ENCODE measurements at places on chromosomes 11 and 22.
A peak's percentile ranks its signal among the peaks of the same experiment; 100 is the strongest.

GRCh38 chr22:23146478-23147205 is 1.4 kb downstream of the RAB36 start:
- no peak for DNase-seq

- peak; percentile 81 for DNase-seq
Observed at GRCh38 chr11:64688534-64688982, 34.4 kb downstream of the NRXN2 start.

DNA sequence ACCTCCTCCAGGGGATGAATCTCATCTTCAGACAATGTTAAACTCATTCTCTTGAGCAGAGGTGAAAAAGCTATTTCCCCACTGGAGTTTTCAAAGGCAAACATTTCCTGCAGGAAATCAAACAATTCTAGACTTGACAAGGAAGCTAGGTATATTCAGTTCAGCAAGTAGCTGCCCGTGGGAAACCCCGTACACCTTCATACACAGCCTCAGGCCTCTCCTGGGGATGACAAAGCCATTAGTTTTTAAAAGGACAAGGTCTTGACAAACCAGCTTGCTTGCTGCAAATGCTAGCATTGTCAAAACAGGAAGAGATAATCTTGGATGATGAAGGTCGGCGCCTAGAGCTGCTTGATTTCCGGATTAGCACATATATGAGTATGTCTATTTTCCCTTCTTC is 1630.8 kb upstream of the TENM4 start:
- no peak for DNase-seq

DNA sequence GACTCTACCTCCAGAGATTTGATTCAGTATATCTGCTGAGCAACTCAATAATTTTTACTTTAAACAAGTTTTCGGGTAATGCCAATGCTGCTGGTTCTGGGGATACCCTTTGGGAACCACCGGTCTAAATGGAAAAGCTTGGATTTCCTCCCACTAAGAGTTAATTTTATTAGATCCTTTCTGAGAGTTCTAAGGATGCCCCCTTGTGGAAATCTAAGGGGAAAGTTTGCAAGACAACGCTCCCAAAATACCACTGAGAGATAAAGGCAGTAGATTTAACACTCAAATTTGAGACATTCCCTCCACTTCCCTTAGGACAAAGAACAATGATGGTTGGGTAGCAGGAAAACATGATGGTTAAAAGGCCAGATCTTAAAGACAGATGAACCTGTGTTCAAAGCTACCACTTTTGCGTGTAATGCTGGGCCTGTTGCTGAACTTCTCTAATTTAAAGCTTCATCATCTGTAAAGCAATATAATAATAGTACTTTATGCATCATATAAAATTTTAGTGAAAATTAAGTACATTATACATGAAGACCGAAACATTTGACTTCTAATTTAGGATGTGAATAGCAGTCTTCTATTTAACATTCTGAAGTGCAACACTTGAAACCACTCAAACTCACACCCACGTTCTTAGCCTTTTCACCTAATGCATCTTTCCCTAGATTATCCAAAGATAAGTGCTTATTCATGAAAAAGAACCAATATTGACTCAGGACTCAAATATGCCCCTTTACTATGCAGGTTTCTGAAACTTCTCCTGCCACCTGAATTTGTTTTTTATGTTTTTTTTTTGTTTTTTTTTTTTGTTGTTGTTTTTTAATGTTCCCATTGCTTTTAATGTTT is 110.1 kb upstream of the LUZP2 start:
- no peak for DNase-seq

- DNase-seq, result no peak
Observed at GRCh38 chr22:38080474-38080849, 3.5 kb downstream of the SLC16A8 start.

GRCh38 chr11:23919455-23919854 is 577.4 kb upstream of the LUZP2 start:
- no peak for DNase-seq

GRCh38 chr11:80620867-80621266 is 1180.0 kb upstream of the TENM4 start:
- DNase-seq, result no peak

DNA sequence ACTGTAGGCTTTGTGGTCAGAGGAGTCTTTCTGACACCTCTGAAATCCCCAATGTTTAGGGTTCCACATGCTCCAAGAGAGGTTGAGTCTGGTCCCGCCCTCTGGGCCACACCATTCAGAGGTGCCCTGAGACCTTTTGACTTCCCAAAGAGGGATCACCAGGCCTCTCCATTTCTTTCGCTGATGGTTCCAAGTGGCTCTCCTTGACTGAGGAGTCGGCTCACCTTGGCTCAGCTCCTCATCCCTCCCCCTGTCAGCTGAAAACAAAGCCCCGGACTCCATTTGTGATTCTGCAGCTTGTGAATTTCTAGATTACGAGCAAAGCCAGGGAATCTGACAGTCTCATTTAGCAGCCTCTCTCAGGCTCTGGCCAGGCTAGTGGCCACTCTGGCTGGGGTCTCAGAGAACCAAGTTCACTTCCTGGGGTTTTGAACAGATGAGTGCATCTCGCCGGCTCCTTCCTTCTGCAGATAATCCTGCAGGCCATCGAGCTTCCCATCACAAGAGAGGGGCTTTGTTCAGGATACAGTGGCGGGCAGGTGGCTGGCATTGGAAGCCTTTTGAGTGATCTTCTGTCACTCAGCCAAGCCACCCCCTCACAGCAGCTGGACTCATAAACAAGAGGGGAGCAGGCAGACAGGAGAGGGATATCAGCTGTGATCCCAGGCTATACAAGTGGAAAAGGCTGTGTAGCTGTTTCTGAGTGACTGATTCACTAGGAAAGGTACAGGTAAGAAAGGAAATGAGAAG is 102.9 kb downstream of the TRIM29 start:
- no peak for DNase-seq

DNA sequence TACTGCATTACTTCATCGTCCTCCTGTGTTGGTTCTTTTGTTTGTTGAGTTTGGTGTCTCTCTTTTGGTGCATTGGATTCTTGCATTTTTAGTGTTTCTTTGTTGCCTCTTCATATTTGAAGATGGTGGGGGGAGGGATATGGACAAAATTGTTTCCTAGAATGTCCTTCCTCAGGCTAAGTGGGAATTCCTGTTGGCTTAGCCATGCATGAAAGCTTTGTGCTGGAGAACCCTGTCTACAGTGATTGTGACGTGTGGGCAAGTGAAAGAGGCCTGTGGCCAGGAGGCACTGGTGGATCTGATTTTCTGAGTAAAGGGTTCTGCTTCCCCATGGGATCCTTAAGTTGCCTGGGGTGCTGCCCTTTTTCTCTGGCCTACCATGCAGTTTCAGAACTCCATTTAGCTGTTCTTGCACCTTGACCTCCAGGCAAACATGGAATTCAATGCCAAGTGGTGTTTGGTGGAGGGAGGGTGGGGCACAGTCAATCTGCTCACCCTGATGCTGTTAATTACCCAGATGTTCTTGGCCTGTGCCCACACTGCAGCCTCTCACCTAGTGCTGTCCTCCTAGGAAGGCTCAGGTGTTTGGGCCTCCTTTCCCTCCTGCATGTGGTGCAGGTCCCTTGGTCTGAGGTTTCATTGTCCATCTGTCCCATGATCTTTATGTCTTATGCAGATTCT is 46.3 kb upstream of the SLC22A12 start:
- DNase-seq, result no peak

DNA sequence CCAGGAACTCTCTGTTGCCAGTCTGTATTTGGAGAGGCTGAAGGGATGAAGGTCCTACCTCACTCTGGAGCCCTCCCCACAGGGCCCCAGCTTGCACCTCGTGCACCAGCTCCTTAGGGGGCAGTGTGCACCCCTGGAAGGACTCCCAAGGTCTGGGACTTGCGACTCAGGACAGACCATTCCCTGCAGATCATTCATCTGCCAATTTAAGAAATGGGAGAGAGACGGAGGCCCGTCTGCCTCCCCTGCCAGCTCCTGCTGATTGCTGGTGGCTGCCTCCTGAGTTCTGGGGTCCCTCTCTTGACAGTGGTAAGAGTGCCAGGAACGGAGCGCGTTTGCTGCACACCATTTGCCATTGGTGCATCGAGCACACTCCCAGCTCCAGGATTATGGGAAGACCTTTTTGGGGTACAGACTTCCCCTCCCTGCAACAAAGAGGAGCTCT is 27.4 kb upstream of the MALAT1 start:
- peak; percentile 26 for DNase-seq

- no peak for DNase-seq
Observed at GRCh38 chr11:32497951-32498350, 62.6 kb upstream of the WT1 start.

DNA sequence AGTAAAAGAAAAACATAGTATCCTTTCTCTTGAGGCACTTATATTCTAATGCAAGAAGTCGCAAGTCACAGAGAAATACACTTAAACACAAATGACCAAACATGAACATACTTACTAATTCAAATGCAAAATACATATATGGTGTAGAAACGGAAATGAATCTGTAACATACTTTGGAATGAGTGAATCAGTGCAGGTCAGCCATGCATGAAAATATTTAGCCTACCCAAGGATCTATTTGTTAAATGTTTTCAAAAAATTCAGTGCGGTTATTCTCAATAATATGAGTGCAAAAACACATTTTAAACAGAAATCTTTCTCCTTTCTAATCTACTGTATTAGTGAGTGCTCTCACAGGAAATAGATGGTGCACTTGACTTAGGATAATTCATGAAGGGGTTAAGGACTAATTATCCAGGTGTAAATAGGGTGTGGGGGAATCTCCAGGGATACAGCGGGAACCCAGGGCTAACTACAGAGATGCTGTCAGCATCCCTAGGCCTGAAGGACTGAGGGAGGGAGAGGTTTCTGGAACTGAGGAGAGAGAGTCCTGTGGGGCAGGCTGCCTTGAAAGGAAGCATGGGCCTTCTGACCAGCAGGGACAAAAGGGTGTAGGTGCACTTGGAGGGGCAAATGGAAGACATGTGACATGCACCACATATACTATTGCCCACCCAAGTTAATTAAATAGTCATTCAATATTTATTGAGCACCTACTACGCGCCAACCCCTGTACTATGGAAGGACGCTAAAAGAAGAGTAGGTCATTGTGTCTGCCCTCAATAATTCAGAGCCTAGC is 139.2 kb downstream of the MAML2 start:
- DNase-seq, result no peak

- no peak for DNase-seq
Observed at GRCh38 chr22:29266564-29267461, 968 bp downstream of the RHBDD3 start.

GRCh38 chr11:95652002-95652472 is 137.5 kb downstream of the FAM76B start:
- no peak for DNase-seq

- no peak for DNase-seq
Observed at GRCh38 chr11:19756675-19757475, 44.2 kb downstream of the NAV2 start.

DNA sequence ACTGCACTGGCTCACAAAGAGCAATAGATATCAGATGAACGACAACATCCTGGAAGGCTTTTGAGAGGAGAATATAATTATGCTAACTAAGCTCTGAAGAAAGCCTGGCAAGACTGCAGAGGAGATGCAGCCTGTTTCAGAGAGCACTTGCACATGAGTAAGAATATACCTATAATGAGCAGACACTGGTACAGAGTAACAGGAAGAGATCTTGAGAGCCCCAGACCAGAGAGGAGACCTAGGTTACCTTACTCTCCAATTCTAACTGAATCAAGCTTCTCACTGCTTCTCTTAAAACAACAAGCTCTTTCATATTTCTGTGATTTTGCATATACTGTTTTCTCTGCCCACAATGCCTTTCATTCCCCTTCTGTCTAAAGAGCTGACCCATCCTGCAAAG is 66.5 kb downstream of the FAM168A start:
- DNase-seq, result no peak

DNA sequence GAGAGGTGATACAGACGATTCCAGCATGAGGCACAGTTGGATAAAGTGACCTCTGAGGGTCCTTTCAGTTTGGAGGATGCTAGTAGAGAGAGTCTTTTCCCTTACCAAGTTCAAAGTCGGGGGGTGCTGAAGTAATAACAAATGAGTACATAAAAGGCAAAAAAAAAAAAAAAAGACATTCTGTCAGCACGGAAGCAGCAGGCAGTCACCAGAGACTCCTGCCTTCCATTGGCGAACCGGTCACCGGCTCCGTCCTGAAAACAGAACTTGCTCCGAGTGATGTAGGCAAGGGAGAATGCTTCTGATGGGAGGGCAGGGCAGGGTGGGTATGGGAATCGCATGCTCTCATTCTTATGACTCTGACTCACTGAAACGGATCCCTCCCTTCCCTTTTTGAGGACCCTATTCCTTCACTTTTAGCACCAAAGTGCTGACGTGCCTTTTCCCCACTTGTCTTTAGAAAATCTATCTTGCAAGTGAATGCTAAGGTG is 65.9 kb downstream of the PRR5L start:
- DNase-seq, result no peak

DNA sequence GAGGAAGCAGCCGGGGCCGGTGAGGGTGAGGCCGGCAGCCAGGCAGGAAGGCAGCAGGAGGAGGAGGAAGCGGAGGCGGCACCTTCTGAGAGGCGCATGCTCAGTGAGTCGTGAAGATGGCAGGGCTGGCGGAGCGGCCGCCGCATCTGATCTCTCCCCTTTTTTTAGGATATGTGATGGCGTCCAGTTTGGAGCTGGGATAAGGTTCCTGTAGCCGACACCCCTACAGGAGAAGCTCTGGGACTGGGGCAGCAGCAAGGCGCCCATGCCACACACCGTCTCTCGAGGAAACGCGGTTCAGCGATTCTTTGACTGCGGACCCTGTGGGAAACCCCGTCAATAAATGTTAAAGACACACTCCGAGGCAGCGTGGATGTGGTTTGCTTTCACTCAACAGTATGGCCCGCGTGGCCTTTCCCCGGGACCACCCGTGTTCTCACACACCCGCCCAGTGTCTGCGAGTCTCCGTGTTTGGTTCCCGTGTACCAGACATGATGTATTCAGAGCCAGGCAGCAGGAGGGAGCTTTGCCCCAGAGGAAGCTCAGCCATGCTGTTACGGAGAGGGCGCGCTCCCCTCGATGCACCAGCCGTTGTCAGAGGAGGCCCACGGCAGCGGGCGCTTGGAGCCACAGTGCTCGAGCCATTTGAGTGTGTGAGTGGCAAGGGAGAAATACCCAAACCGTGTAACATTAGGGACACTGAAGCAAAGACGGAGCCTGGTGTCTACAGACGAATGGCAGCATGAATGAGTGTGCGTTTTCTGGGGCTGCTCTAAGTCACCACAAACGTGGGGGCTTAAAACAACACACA is 27.7 kb upstream of the PARVB start:
- peak; percentile 60 for DNase-seq
